ENCODE measurements at places on chromosomes 2 and 18.

- no peak for DNase-seq
These were observed 30.6 kb downstream of the YPEL5 start for GRCh38 chr2:30177440-30177839.

DNA sequence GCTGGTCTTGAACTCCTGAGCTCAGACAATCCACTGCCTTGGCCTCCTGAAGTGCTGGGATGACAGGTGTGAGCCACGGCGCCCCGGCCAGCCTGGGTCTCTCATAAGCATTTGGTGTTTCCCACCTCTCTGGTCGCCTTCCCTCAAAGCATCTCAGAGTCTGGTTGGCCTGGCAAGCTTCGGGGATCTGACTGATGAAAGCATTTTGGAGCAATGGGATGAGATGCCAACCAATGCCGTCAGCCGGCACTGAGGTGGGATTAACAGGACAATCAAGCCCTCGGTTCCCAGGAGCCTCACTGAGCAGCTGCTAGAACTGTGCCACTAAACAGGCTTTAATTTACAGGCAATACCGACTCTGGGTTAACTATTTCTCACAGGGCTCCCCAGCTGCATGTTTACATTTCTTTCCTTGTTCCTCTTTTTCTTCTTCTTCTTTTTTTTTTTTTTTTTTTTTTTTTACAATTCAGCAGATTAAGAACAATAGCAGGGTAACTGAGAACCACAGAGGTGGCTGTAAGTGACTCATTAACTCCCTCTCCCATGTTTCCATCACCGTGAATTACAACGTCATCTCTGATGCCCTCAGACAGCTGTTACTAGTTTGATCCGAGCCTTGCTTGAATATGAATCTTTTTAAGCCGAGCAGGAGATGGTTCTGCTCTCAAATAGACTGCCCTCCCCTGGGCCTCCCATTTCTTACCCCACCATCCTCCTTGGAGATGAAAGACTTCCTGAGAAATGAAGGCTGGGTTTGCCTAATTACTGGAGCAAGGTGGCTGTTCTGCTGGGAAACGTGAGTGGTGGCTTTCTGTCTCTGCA, 37.9 kb downstream of the ODC1 start:
- DNase-seq, result no peak

DNA sequence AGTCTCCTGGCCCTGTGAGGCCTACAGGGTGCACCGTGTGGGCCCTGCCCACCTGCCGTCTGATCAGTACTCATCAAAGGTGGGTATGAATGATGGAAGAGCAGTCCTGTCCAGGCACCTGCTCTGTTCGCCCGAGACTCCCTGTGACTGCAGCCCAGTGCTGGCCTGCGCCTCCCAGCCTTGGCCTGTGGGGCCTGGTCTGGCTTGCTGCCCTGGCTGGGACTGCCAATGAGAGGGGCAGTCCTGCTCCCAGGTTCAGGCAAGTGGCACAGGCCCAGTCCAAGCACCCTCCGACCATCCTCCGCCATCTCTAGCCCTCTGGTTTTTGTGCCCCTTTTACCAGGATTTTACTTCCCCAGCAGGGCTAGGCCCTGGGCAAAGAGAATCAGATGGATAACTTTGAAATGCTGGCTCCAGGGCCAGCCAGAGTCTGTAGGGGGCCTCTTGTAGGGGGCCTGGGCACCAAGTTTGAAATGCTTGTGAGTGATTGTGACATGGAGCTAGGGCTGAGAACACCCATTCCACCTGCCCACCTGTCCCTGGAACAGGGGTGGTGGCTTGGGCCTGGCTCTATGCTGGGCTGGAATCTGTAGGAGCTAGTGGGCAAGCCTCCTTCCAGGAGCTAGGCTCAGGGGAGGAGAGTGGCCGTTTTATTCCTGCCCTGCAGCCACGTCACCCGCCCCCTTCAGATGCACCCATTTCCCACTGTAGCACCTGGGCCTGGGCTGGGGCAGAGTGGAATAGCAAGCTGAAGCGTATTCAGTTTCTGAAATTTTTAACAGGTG, 8.7 kb upstream of the HS6ST1 start:
- DNase-seq, result no peak

GRCh38 chr18:28149810-28150420, 27.0 kb downstream of the CDH2 start:
- DNase-seq, result no peak

- DNase-seq, result no peak
These were observed 4.1 kb downstream of the XIRP2 start for GRCh38 chr2:166892397-166892796.

- no peak for DNase-seq
These were observed 24.9 kb upstream of the ALPP start for GRCh38 chr2:232353660-232354059.

- DNase-seq, result peak; percentile 16
These were observed 142.0 kb downstream of the TSN start for GRCh38 chr2:121897335-121897970.

DNA sequence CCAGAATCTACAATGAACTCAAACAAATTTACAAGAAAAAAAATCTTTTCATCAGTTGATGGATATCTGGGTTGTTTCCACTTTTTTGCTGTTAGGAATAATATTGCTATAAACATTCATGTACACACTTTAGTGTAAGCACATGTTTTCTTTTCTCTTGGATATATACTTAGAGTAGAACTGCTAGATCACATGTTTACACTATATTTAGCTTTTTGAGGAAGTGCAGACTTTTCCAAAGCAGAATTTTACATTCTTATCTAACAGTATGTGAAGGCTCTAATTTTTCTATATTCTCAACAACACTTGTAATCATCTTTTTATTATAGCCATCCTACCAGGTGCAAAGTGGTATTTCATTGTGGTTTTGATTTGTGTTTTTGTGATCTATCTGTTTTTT, 103.6 kb upstream of the RMP24 start:
- DNase-seq, result no peak

- DNase-seq, result no peak
These were observed 161.6 kb downstream of the LCLAT1 start for GRCh38 chr2:30608643-30609042.

GRCh38 chr2:109712746-109713145, 81.4 kb upstream of the RGPD5 start:
- DNase-seq, result no peak

DNA sequence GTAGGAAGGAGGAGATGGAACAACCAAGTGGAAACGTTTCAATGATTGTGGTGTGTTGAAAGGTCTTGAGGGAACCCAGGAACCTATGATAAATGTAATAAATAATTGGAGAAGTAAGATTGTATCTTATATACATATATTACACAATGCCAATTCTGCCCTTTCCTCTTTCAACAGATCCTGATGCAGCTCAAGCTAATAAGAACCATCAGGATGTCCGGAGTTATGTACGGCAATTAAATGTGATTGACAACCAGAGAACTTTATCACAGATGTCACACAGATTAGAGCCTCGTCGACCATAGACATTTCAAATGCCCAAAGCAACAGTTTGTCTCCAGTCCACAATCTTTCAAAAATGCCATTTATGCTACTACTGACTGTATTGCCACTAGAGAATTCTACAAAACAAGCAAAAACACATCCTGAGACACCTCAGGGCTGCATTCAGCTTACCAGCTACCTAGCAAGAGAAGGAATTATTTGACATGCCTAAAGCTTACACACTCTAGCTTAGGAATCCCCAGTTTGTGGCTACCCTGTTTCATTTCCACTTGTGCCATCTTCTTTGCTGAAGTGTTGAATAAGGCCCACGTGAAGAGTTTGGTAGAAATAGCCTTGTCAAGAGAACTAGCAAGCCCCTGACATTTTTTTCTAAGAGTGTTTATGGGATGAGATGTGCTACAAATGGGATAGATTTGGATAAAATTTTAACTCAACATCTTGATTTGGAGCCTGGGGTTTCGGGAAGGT, 24.0 kb upstream of the MAP3K20 start:
- DNase-seq, result no peak

GRCh38 chr2:109242210-109242653, 113.2 kb downstream of the SH3RF3 start:
- DNase-seq, result no peak

GRCh38 chr2:82790206-82791021, 1668.7 kb downstream of the SUCLG1 start:
- DNase-seq, result peak; percentile 7

- DNase-seq, result no peak
These were observed 159.2 kb downstream of the DTNB start for GRCh38 chr2:25514043-25514637.

DNA sequence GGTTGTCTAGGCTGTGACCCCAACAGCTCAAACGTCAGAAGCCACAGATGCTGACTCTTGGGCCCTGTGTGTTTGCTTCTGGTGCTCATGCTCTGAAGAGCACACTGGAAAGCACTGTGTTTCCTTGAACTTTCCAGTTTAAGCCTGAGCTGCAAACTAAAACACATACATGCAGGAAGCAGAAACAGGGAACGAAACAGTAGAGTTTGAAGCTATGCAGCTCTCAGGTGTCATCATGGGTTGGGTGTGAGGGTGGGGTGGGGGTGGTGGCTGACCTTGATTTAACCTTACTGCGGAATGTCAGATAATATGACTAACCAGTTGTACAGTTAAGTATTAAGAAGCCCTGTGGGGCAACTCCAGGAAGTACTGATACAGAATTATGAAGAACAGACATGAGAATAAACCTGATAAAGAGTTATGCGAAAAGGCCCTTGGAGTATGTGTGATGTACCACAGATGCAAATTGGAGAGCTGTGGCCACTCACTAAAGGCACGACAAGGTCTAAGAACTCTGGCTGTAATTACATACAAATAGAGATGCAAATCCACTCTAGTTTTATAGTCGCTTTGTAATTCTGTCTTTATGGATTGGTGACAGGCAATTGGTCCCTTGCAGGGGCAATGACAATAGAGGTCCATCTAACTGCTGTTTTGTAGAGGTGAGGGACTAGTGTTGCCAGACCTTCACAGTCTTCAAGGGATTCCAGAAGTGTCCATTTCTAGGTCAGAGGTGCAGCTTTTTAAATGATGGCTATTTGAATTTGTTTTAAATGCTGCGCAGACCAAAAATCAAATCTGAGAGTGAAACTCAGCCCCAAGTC, 273.1 kb downstream of the NAPG start:
- peak; percentile 19 for DNase-seq

DNA sequence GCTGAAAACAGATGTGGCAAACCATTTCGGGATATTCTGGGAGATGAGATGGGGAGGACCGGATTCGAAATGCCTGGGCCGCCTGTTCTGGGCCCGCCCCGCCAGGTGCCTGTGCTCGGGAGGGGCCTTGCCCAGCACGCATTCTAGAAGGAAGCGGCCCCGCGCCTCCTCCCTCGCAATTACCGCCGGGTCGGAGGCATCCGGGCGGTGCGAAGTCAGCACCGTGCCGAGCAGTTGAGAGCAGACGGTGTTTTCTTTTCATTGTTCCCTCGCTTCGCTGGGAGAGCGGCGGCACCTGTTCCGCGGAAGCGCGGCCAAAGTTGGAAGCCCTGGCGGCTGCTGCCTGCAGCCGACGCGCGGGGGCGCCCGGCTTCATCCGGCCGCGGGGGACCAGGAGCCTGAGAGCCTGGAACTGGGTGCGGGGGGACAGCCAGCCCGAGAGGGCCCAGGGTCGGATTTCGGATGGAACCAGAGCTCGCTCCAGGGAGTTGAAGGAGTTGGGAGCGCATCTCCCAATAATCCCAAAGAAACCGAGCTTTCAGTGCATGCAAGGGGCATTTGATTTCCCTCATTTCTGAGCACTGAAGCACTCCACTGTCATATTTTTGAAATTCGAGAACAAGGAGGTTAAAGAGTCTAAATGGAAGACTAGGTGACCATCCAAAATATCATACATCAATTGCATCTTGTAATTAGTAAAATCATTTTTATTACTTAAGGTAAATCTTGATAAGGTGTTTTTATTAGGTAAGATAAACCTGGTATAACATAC, 241.8 kb upstream of the RAB12 start:
- DNase-seq, result no peak

GRCh38 chr2:70962211-70962884, 16.1 kb upstream of the ANKRD53 start:
- no peak for DNase-seq

DNA sequence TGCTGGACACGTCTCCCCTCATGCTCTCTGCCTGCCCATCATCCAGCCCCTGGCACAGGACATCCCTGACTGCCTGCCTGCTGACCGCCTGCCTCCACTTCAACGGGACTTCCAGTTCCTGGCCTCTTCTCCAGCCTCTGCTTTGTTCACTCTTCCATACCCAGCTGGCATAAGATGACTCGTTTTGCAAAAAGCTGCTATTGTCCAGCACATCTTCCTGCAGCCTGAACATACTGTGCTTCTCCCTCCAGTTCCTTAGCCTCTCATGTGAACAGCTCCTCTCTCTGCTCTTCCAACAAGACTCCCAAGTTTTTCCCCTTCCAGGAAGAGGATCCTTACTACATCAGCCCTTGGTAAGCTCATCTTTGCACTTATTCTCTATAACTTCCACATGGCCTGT, 62.4 kb upstream of the SKOR2 start:
- DNase-seq, result no peak

DNA sequence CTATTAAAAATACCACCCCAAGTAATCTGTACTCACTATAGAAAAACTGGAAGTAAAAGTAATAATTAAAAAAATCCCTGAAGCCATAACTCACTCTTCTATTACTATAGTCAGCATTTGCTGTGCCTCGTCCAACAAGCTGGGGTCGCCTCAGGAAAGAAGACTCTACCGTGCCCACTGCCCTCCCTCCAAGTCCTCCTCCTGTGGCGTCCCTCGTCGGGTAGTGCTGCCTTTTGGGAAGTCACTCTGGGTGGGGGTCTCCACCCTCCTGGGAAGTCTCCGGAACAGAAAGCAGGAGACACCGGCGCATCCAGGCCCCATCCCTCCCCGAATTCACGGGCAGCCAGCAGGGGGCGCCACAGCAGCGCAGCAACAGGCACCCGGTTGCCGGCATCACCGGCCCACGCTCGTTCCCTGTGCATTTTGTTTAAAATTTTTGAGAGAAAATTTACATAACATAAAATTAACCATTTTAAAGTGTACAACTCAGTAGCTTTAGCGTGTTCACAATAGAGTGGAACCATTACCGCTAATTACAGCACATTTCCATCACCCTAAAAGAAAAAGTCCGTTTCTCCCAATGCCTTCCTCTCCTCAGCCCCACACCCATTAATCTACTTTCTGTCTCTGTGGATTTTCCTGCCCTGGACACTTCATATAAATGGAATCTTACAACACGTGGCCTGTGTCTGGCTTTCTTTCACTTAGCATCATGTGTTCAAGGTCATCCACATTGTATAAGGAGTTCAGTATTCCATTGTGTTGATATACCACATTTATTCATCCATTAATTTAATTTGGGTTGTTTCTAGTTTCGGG, 62.2 kb downstream of the ADNP2 start:
- no peak for DNase-seq

- DNase-seq, result no peak
These were observed 18.9 kb upstream of the ALLC start for GRCh38 chr2:3639015-3639630.

- no peak for DNase-seq
These were observed 780.8 kb upstream of the KLHL29 start for GRCh38 chr2:22604136-22604535.

DNA sequence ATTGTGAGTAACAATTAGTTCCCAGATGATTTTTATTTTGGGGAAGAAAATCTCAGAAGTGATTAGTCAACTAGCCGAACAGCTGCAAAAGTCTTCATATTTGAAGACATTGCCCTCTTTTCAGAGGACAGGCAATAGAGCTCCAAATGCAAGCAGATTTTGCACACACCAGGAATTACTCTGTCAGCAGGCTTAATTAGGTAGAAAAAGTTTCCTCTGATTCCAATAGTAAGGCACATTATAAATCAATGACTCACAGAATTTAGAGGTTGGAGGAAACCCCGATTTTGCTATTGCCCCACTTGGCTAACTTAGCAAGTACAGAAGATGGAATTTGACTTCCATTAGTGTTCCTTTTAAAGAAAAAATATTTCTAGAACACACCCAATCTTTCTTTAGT, 30.7 kb upstream of the SCN1A start:
- no peak for DNase-seq
